Cerebellar nuclear complex (tissue), 1 donor: ENCODE measurements at places on chromosomes 2 and 18.

- no peak for DNase-seq
Measured at GRCh38 chr2:29688429-29688828, 233.0 kb downstream of the ALK start.

GRCh38 chr2:64626146-64626809, 27.4 kb downstream of the SERTAD2 start:
- no peak for DNase-seq

DNA sequence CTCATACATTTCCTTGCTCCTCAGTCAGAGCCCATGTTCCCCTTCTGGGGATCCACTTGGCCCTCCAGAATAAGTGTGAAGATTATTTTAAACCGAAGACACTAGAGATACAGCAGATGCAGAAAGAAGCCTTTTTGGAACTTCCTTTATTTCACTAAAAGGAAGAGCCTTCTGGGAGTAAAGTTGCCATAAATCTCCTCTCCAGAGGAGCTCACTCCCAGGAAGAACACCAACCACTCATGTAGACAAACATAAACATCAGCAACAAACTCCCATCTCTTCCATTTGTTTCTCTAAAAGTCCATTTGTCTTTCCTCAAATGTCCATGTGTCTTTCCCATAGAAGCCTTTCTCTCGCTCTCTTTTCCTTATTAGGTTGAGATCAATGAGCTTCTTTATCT, 62.4 kb upstream of the MSH6 start:
- DNase-seq = no peak

- no peak for DNase-seq
Measured at GRCh38 chr2:196329959-196330358, 158.6 kb upstream of the STK17B start.

DNA sequence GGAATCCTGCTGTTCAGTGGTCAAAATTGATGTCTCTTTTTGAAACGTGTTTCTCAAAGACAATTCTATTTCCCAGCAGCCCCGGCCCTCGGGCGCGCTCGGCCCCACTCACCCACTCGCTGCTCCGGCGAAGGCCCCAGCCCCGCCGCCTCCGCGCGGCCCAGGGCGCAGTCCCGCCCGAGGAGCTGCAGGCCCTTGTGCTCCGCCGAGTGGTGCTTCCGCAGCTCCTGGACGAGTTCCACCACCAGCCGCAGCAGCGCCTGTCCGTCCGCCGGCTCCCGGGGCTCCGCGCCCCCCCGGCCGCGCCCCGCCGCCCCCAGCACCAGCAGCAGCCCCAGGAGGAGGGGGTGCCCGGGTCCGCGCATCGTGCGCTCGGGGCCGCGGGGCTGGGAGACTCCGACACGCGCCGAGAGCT, 413 bp downstream of the ALKAL2 start:
- no peak for DNase-seq

DNA sequence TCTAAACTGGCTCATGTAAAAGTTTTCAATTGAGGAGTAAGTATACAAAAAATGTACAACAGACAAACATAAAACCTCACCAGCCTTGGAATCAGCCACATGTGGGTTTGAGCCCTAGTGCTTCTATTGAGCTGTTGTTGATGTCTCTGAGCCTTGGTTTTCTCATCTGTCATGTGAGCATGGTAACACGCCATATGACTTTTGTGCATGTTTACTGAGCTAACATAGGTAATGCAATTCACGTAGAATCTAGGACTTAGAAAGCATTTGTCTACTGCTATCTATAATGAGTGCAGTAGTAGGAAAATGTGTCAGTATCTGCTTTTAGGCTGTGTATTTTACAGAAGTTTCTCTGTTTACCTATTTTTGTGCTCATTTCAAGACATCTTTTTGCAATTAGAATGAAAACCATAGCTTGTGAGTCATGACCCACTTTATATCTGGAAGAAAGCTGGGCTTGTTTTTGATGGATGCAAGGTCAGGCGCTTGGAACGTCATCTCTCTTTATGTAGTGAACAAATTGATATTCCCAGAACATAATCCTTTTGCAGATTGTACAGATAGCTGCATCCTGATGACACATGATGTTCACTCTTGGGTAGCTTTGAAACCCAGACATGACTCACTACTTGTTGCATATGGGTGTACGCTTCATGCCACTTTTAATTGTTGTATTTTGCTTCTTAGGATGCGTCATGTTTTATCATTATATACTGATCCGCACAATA, 94.3 kb downstream of the RNF144A start:
- DNase-seq = no peak
